Prostate gland (tissue), 2 donors: ENCODE measurements at places on chromosomes 6 and 20.

- DNase-seq = no peak
Measured at GRCh38 chr6:157024745-157025144, 247.6 kb downstream of the ARID1B start.

- DNase-seq = no peak
Measured at GRCh38 chr6:133957780-133958242, 4.8 kb downstream of the TBPL1 start.

DNA sequence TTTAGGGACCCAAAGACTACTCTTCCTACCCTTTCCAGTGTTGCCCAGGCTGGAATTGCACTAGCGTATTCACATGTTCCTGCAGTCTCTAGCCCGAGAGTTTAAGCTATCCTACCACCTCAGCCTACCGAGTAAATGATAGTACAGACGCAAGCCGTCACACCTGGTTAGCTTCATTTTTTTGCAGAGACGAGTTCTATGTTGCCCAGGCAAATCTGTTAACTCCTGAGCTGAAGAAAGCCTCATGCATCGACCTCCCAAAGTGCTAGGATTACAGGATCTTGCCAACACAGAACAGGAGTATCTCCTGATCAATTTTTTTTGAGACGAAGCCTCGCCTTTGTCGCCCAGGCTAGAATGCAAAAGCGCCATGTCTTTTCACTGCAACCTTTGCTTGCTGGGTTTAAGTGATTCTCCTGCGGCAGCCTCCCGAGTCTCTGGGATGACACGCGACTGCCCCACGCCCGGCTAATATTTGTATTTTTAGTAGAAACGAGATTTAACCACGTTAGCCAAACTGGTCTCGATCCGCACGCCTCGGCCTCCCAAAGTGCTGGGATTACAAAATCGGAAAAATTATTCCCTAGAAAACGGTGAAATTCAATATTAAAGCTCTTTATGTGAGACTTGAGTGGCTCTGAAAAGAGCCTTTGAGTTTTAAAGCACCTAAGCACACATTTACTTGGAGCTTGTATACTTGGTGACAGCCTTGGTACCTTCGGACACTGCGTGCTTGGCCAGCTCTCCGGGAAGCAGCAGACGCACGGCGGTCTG lies 128.5 kb downstream of the HFE start:
- DNase-seq = no peak

GRCh38 chr6:12371151-12371550 lies 81.0 kb downstream of the EDN1 start:
- DNase-seq = no peak

- DNase-seq = no peak
Measured at GRCh38 chr6:12601881-12602280, 114.7 kb upstream of the PHACTR1 start.

DNA sequence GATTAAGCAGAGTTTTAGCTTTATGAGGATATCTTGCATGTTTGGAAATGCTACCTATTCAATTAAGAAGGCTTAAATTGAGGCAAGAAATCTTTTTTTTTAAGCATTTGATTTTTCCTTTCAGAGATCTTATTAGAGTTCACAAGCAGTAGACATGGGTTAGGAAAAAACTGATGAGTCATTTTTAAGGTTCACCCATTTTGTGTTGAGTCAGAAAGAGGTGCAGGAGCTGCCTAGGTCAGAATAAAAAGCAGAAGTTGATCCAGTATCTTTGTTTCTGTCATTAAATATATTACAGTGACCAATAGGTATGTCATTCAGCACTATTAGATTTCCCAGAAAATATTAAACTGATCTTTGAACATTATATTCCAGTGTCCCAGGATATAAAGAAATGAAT lies 306.8 kb downstream of the LMBRD1 start:
- DNase-seq = no peak

- DNase-seq = no peak
Measured at GRCh38 chr20:37218441-37218840, 39.1 kb upstream of the MROH8 start.

GRCh38 chr6:44778513-44778912 lies 391.0 kb downstream of the CDC5L start:
- no peak for DNase-seq

GRCh38 chr6:38612143-38612965 lies 27.4 kb downstream of the BTBD9 start:
- DNase-seq = no peak

DNA sequence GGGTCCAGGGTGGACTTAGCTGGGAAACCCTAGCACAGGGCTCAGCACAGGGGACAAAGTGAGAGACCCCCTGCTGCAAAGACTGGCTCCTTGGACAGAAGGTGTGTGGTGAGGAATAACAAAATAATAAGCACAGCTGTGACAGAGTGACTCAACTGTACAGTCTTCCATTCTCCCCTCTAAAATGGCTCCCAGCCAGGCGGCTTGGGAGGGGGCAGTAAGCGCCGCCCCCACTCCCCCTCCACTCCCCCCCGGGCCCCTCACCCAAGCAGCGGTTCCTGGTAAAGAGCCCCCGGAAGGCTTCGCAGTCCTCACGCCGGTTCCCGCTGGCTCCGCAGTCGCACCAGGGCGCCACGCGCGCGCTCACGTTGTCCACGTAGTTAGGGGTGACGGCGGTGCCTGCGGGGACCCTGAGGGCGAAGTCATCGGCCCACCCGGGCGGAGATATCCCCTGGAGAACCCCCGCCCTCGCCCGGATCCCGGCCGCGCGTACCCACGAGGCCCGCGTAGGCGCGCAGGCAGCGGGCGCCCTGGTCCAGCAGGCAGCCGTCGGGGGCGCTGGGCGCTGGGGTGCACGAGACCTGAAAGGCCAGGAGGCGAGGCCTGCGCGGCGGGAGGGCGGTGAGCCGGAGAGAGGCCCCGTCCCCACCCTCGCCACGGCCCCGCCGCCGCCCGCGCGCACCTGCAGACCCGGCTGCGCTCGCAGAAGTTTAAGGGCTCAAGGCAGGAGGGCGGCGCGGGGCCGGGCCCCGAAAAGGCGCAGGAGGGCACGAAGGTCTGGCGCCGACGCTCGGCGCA lies 2.7 kb downstream of the GFRA4 start:
- DNase-seq = no peak

DNA sequence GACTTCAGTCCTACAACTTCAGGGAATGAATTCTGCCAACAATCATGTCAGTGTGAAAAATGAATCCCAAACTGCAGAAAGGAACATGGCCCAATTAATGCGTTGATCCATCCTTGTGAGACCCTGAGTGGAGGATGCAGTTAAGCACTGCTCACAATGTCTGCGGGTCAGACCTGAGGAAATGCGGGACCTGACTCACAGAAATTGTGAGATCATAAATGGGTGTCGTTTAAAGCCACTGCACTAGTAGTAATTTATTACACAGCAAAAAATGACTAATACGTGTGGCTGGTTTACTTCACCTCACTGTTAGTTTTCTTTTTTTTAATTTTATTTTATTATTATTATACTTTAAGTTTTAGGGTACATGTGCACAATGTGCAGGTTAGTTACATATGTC lies 505.0 kb downstream of the PRKN start:
- DNase-seq = no peak

- no peak for DNase-seq
Measured at GRCh38 chr20:25706793-25707192, 10.1 kb upstream of the ZNF337 start.

GRCh38 chr6:129785756-129786135 lies 75.4 kb downstream of the TMEM244 start:
- no peak for DNase-seq

- DNase-seq = no peak
Measured at GRCh38 chr6:155270561-155271091, 6.8 kb downstream of the CLDN20 start.

DNA sequence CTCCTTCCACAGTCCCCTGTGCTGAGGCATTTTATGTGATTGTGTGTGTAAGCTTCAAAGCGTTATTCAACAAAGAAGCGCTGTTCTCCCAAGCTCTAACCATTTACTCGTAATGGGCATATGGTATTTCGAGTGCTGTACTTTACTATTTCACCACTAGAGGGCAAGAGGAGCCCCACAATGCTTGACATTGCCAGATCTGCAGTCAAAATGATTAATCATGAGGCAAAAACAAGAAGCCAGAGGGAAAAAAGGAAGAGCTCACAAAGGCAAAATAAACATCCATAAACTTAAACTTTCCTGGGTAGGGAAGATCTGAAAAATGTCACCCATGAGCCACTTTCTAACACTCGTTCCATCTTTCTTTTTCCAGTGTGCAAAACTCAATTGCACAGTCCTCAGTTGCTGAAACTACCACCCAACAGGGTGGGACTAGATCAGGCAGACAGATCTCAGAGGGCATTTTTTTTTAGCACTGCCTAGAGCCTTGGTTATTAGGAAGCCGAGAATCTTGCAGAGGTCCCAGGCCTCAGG lies 215.0 kb upstream of the PLCB4 start:
- peak; percentile 43 for DNase-seq

DNA sequence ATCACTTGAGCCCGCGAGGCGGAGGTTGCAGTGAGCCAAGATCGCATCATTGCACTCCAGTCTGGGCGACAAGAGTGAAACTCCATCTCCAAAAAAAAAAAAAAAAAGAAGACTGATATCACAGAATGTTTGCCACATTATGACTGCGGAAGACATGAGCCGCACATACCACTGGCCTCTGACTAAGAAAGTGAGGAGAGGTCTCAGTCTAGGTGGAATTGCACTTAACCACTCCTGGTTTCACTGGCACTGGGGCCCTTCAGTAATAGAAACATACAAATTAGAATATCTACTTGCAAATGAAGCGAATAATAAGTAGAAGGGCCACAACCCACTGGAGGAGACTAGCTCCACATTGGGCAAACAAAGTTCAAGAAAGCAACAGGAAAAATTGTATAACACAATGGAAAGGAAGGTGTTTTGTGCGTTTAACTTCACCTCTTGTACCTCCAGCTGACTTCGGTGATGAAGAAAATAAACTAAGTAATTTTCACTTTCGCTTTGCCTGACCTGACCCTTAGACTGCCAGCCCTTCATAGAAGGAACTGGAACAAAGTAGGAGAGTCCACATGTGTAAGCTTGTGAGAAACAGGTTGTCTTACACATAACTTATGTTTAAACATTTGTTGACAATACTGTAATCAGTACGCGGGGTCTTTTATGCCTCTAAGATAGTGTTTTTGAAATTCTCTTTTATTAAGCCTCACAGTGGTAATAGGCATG lies 147.5 kb upstream of the TSHZ2 start:
- DNase-seq = no peak
